B cell (primary cell): ENCODE measurements at places on chromosomes 2 and 18. TPM values are rescaled to one million over a fixed set of nuclear protein-coding genes. Genes with fewer than 3 reads are reported as not detected.

Gene TPO
- polyA plus RNA-seq = not detected in 2 replicates

Gene SRSF7
- polyA plus RNA-seq = 505 and 687 TPM in 2 replicates

Gene PROM2
- polyA plus RNA-seq = 0.67 and 1.2 TPM in 2 replicates

Gene NGEF
- polyA plus RNA-seq = not detected in 2 replicates

Gene DRC1
- not detected in 2 replicates for polyA plus RNA-seq

Gene CXCR1
- 0.04 and 0.07 TPM in 2 replicates for polyA plus RNA-seq

Gene NEUROD1
- not detected in 2 replicates for polyA plus RNA-seq

Gene SPP2
- not detected in 2 replicates for polyA plus RNA-seq

DNA sequence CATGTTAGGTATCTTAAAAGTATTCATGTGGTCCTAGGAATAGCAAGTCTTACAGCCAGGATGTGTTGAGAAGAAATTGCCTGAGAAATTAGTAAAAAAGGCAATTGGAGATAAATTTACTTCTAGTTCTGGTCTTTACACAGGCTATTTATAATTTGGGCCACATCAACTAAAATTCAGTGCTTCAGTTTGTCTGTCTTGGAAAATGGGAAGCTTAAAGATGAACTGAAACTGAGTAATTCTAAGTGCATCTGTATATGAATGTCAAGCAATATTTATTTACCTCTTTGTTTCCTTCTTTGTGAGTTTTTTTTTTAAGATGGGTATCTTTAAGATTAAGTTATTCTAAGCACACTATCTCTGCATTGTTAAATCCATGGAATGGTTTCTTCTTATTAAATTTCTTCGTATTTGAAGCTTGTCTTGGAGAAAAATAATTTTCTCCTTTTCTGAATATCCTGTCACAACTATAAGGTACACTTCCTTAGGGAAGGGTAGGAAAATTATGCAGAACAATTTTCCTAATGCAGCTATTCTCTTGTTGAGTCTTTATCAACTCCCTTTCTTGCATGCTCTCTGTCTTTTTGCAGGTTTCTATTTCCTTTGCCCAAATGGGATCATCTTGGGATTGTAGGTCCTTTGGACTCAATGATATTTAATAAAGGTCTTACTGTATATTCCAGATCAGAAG lies 39.7 kb upstream of the MMADHC start:
- H3K4me3 ChIP-seq = no peak overlapping the region
- no peak overlapping the region for H3K27ac ChIP-seq
- no peaks in the 10 kb centered on the region for H3K4me1 ChIP-seq
- no peak for DNase-seq
- no peaks in the 10 kb centered on the region for H3K36me3 ChIP-seq

DNA sequence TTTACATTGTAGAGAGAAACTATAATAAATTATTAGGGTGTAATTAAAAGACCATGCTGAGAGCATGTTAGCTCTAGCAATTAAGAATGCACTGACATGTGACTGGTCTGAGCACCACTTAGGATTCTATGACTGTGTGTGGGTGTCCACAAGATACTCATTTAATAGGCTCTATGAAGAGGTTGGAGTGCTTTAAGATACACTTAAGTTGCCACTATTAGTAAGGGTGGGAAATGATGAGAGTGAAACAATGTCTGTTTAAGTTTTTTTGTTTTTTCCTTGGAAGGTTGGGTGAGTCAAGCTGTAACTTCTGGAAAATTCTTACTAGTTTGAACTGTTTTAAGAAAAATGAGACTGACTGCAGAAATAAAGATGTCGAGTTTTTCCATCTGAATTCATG lies 1.8 kb upstream of the FAP start:
- DNase-seq = no peak
- no peaks in the 10 kb centered on the region for H3K27me3 ChIP-seq
- no peak overlapping the region for H3K27ac ChIP-seq
- H3K36me3 ChIP-seq = no peaks in the 10 kb centered on the region
- H3K4me3 ChIP-seq = no peak overlapping the region

DNA sequence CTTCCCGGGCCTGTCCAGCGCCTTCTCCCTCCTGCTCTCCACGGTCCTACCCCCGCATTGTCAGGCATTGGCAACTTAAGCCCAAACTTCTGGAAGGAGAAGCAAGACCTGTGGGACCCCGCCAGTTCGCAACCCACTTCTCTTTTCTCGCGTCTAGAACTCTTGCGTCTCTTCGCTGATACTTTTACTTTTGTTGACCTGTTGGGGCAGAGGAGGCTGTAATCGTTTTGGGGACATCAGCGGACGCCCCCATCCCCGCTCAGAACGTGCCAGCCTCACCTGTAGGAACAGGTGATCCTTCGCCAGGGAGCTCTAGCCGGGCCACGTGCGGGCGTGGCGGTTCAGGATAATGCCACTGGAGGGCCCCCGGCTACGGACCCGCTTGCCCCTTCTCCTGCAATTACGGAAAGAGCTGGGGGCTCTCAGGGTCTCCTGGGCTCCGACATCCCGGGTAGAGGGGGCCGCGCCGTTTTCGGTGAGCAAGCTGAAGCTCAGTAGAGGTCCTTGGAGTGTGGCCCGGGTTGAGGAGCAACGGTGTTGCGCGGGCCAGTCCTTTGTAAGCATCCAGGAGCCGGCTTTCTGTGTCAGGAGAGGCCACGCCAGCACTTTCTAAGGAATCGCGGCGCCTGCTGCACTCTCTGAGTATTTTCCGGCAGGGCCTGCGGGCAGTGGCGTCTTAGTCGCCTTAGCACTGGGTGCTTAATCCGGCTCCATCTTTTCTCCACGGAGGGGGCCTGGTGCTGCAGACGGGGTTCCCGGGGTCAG lies 1.6 kb downstream of the MTCL1 start:
- H3K36me3 ChIP-seq = no peaks in the 10 kb centered on the region
- H3K27me3 ChIP-seq = no peaks in the 10 kb centered on the region
- peaks cover 22% of the 10 kb centered on the region for H3K4me1 ChIP-seq
- peak; percentile 72 for DNase-seq
- peak overlapping the region; percentile 74 for H3K4me3 ChIP-seq

- no peaks in the 10 kb centered on the region for H3K36me3 ChIP-seq
- H3K4me1 ChIP-seq = no peaks in the 10 kb centered on the region
- no peaks in the 10 kb centered on the region for H3K27me3 ChIP-seq
- DNase-seq = no peak
- H3K4me3 ChIP-seq = no peak overlapping the region
- H3K27ac ChIP-seq = no peak overlapping the region
These were observed 51.0 kb downstream of the KCNH7 start for GRCh38 chr2:162787616-162788015.

GRCh38 chr18:5943514-5943913 lies 48.2 kb upstream of the TMEM200C start:
- H3K36me3 ChIP-seq = no peaks in the 10 kb centered on the region
- H3K27ac ChIP-seq = no peak overlapping the region
- no peaks in the 10 kb centered on the region for H3K27me3 ChIP-seq
- no peak overlapping the region for H3K4me3 ChIP-seq
- no peaks in the 10 kb centered on the region for H3K4me1 ChIP-seq

GRCh38 chr2:153373510-153374279 lies 104.9 kb downstream of the RPRM start:
- no peaks in the 10 kb centered on the region for H3K36me3 ChIP-seq
- H3K27me3 ChIP-seq = no peaks in the 10 kb centered on the region

- DNase-seq = no peak
- no peak overlapping the region for H3K27ac ChIP-seq
- no peaks in the 10 kb centered on the region for H3K4me1 ChIP-seq
- no peaks in the 10 kb centered on the region for H3K36me3 ChIP-seq
These were observed 15.3 kb upstream of the PTPN4 start for GRCh38 chr2:119744335-119744939.

DNA sequence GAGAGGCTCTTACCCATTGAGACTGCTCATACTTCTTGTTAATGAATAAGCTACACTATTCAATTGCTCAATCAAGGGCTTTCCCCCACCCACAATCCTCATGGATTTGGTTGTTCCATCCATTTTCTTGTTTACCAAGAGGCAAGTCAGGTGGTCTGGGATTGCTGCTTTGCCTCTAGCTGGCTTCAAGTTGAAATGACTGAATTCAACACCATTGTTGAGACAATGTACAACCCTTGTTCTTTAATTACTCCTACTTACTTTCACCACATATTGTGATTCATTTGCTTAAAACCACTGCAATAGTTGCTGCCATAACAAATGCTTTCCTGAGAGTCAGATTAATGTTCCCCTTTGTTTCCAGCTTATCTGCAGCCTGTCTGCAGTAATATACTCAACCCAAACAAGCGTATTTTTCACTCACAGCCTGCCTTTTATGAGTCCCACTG lies 532.2 kb downstream of the RIT2 start:
- no peak for DNase-seq
- no peaks in the 10 kb centered on the region for H3K36me3 ChIP-seq
- no peaks in the 10 kb centered on the region for H3K4me1 ChIP-seq
- H3K27ac ChIP-seq = no peak overlapping the region

GRCh38 chr2:28358668-28359201 lies 33.9 kb upstream of the FOSL2 start:
- H3K27ac ChIP-seq = no peak overlapping the region
- H3K4me1 ChIP-seq = peaks cover 11% of the 10 kb centered on the region
- DNase-seq = no peak
- no peaks in the 10 kb centered on the region for H3K27me3 ChIP-seq
- H3K36me3 ChIP-seq = no peaks in the 10 kb centered on the region
- H3K4me3 ChIP-seq = peak overlapping the region; percentile 38

- DNase-seq = no peak
- no peaks in the 10 kb centered on the region for H3K36me3 ChIP-seq
- no peaks in the 10 kb centered on the region for H3K27me3 ChIP-seq
- H3K4me1 ChIP-seq = no peaks in the 10 kb centered on the region
- no peak overlapping the region for H3K27ac ChIP-seq
- no peak overlapping the region for H3K4me3 ChIP-seq
These were observed 937.1 kb downstream of the TSN start for GRCh38 chr2:122692400-122693083.

- H3K36me3 ChIP-seq = no peaks in the 10 kb centered on the region
- no peak overlapping the region for H3K27ac ChIP-seq
- no peaks in the 10 kb centered on the region for H3K4me1 ChIP-seq
- no peak for DNase-seq
These were observed 11.5 kb upstream of the ASB1 start for GRCh38 chr2:238415036-238415764.

GRCh38 chr18:73653251-73653650 lies 494.4 kb downstream of the FBXO15 start:
- no peak for DNase-seq
- H3K4me3 ChIP-seq = no peak overlapping the region
- no peaks in the 10 kb centered on the region for H3K36me3 ChIP-seq
- H3K27ac ChIP-seq = no peak overlapping the region
- no peaks in the 10 kb centered on the region for H3K4me1 ChIP-seq

DNA sequence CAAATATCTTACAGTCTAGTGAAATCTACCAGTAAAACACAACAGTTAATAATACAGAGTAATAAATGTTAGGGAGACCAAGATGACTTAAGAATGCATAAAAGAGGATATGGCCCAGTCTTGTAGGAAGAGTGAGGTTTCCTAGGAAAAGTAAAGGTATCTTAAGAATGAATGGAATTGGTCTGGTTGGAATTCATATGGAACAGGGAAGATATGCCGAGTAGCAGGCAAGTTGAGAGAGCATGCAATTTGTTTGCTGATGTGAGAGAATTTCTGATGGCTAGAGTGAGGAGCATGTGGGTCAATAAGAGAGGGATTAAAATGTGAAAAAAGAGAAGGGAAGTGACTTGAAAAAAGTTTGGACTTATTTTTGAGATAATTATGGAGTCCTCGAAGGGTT lies 512.9 kb upstream of the ZEB2 start:
- no peaks in the 10 kb centered on the region for H3K36me3 ChIP-seq
- no peaks in the 10 kb centered on the region for H3K4me1 ChIP-seq
- no peak overlapping the region for H3K4me3 ChIP-seq
- H3K27ac ChIP-seq = no peak overlapping the region
- DNase-seq = no peak

GRCh38 chr2:234240917-234241316 lies 190.4 kb downstream of the SPP2 start:
- no peak overlapping the region for H3K4me3 ChIP-seq
- no peak for DNase-seq
- no peaks in the 10 kb centered on the region for H3K36me3 ChIP-seq
- no peak overlapping the region for H3K27ac ChIP-seq
- no peaks in the 10 kb centered on the region for H3K4me1 ChIP-seq

DNA sequence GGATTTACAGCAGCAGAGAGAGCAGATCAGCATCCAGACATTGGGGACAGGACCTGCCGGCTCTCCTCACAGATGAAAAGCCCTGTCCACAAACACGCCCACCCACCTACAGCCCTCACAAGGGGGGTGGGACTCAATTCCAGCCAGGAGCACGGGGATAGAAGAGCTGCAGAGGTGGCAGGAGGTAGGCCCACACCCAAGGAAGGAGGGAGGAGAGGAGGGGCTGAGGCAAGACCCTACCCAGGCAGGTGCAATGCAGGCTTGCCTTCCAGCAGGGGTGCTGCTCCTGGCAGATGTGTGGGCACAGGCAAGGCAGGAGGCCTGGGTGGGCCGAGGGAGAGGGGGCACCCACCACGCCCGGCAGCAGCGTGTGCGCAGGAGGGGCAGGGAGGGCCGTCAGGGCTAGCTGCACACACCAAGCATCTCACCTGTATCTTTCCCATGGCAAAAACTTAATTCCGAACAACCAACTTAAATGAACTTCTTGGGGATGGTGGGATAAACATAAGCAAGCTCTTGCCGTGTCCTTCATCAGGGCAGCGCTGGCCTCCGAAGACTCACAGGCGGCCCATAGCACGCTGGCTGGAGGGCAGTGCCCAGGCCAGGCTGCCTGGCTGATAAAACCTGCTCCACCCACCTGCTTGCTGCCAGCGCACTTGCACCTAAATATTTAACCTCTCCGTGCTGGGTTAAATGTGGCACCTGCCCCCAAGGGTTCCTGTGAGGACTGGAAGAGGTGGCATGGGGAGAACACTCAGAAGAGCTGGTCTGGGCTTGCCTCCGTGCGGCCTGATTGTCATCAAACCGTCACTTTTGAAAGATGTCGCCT lies 219.5 kb downstream of the HDAC4 start:
- no peak overlapping the region for H3K27ac ChIP-seq
- no peaks in the 10 kb centered on the region for H3K4me1 ChIP-seq
- no peaks in the 10 kb centered on the region for H3K27me3 ChIP-seq
- DNase-seq = no peak

DNA sequence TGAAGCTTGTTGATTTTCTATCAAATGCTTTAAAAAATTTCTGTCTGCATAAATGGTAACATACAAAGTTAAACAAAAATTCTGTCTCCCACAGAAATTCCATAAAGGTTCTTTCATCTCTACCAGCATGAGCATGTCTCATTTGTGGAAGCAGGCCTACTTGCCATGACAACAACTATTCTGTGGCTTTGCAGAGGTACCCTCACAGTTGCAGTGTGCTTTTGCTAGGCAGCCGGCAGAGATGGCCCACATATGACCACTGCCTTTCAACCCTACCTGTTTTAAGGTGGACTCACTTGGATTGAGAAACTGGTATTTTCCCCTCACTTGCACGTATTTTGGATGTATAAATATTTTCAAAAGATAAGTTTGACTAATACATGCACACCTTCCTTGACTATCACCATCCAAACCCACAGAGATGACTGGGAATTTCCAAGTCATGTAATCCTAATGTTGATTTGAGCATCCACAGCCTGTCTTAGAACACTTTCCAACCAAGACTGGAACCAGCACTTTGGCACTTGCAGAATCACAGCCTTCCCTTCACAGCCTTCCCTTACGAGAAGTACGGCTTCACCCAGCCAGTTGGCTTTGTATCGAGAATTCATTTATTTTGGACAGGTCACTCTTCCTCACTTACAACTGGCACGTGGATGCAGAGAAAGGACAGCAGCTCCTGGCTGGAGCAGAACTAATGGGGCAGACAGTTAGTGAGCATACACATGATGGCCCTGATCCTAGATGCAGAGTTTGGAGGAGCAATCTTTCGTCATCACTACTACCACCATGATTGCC lies 9.3 kb upstream of the FHL2 start:
- no peak for DNase-seq
- no peaks in the 10 kb centered on the region for H3K36me3 ChIP-seq
- no peaks in the 10 kb centered on the region for H3K4me1 ChIP-seq
- peaks cover 15% of the 10 kb centered on the region for H3K27me3 ChIP-seq
